IPS-NIHi11 (cell line): ENCODE measurements at places on chromosomes 5 and 9.
A peak's percentile ranks its signal among the peaks of the same experiment; 100 is the strongest.

DNA sequence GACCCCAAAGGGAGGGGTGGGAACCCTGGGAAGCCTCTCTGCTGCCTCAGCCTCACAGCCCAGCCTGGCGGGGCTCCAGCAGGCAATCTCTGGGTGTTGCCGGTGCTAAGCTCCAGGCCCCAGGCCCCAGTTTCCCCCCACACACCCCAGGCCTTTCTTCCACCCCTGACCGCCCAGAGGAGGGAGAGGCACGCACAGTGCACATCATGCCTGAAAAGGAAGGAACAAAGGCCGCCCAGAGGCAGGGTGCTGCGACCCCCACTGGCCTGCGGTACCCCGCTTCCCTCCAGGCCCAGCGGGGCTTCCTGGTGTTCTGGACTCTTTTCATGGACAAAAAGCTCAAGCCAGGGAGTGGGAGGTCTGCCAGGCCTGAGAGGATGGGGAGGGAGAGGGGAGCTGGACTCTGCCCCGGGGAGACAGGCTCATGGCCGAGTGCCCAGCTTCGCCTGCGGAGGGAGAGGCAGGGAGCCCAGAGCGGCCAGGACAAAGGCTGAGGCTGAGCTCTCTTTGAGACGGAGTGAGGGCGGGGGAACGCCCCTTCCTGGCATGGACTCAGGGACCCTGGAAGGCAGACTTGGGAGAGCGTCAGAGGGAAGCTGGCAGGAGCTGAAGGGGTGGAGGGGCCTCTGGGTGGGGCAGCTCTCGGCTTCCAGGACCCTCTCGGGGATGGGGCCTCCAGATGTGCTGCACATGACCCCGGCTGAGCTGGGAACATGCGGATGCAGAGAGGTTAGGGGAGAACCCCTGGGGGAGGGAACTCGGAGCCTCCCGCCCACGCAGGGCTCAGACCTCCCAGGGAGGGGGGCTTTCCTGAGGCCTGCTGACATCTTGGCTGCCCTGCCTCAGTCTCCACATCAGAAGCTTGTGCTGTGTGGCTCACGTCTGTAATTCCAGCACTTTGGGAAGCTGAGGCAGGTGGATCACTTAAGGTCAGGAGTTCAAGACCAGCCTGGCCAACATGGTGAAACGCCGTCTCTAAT, 1.8 kb upstream of the ENTPD2 start:
- peak; percentile 53 for DNase-seq

- DNase-seq: peak; percentile 18
These were observed 219.5 kb downstream of the KCTD16 start for GRCh38 chr5:144390133-144390532.

DNA sequence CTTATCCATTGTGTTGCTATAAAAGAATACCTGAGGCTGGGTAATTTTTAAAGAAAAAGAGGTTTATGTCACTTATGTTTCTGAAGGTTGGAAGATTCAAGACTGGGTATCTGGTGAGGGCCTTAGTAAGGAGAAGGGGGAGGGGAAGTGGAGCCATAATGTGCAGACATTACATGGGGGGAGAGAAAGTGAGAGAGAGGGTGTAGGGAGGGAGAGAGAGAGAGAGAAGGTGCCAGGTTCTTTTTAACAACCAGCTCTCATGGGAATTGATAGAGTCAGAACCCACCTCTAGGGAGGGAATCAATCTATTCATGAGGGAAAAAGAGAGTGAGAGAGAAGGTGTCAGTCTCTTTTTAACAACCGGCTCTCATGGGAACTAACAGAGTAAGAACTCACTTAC, 29.5 kb downstream of the SPEF2 start:
- DNase-seq: no peak

DNA sequence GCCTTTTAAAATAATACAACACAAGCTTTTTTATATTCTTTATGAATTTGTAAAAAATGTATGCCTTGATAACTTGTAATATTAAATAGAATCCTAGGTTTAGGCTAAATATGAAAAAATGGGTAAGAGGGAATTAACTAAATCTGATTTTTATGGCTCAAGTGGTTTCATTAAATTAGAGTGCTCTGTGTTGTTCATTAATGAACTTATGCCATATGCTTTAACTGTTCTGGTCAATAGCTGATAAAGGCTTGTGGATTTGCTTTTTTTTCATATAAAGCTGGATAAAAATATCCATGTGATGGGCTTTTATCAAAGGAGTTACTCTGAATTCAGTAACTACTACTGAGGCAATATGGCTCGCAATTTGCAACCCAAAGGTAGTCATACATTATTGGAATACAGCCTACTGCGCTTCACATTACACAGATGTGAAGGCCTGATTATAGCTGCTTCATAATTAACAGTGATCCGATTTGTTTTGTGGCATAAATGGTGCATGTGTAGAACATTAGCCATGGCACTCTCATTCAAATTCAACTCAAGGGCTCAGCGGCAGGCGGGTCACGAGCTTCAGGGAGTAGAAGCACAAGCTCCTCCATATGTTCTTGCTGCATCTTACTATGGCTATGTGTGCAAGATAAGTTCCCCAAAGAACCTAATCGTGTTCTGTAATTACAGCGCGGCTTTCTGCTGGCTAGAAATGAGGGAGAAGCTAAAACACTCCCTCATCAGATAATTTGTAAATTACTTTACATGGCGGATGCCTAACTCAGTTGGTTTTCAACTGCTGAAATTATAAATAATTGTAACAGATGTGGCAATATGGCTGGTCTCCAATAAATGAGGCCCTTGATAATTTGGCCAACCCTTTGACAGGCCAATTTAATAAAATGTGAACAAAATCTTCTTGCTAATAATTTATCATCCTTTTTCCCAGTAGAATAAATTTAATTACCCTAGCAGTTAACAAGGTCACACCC, 188.3 kb downstream of the CNTLN start:
- no peak for DNase-seq

DNA sequence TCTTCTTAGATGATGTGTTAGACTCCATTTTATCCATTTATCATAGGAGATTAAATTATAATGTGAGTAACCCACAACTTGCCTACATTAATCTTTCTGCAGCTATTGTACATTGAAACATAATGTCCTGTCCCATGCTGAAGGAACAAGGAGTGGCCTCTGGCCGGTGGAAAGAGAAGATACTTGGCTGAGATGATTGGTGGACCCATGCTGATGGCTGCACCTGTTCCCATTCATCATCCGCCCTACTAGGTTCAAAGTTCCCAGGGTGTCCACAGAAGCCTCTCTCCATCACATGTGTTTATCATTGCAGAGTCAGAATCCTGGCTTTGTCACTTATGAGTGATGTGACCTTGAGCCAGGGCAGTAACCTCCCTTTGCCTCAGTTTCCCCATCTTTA, 24.7 kb downstream of the FBXL7 start:
- DNase-seq: no peak

DNA sequence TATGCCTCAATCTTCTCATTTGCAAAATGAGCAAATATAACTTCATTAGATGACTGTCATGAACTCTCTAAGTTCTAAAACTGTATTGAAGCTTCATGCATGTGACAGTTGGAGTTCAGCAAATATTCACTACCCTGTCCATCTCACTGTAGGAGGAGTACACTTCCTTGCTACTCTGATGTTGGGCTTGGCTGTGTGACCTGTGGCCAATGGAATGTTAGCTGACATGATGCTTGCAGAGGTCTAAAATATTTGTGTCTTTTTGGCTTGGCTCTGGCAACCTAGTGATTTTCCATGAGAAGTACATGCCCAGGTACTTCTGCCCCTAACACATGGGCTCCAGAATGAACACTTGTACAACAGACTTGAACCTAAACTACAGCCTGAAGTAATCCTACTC, 203.1 kb upstream of the ANKH start:
- no peak for DNase-seq
